Memory B cell (primary cell): ENCODE measurements at places on chromosomes 3 and 15.

GRCh38 chr3:29100292-29100691 is 180.6 kb upstream of the RBMS3 start:
- DNase-seq: no peak

GRCh38 chr3:114144909-114145688 is 33.8 kb downstream of the DRD3 start:
- no peak for DNase-seq

GRCh38 chr15:67941648-67942310 is 101.9 kb upstream of the RNU6-1 start:
- DNase-seq: no peak

DNA sequence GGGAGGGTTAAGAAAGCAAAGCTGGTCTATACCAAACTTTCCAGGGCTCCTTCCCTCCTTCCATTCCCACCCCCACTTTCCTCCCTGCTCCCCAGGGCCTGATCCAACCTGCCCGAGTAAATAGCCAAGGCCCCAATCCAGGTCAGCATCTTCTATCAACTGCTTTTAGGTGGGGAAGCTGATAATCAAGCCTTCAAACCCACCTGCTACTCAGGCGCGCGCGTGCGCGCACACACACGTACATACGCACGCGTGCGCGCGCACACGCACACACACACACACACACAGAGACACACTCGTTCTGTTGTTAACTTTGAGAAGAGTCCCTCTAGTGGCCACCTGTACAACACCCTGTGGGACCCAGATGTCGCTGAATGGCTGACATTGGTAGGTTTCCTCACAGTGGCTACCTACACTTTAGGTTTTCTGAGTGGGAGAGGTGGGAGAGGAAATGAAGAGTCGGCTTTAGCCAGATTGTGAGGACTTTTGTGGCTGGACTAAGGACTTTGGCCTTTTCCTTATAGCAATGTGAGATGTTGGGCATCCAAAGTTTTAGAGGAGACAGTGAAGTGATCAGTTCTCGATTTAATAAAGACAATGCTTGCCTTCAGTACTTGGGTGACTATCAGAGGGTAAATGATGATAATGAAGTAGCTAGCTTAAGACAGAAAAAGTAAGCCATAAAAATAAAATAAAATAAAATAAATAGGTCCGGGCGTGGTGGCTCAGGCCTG is 179.9 kb upstream of the C2CD4B start:
- no peak for DNase-seq

- no peak for DNase-seq
These were observed 378.7 kb upstream of the TGFBR2 start for GRCh38 chr3:30227571-30228301.

DNA sequence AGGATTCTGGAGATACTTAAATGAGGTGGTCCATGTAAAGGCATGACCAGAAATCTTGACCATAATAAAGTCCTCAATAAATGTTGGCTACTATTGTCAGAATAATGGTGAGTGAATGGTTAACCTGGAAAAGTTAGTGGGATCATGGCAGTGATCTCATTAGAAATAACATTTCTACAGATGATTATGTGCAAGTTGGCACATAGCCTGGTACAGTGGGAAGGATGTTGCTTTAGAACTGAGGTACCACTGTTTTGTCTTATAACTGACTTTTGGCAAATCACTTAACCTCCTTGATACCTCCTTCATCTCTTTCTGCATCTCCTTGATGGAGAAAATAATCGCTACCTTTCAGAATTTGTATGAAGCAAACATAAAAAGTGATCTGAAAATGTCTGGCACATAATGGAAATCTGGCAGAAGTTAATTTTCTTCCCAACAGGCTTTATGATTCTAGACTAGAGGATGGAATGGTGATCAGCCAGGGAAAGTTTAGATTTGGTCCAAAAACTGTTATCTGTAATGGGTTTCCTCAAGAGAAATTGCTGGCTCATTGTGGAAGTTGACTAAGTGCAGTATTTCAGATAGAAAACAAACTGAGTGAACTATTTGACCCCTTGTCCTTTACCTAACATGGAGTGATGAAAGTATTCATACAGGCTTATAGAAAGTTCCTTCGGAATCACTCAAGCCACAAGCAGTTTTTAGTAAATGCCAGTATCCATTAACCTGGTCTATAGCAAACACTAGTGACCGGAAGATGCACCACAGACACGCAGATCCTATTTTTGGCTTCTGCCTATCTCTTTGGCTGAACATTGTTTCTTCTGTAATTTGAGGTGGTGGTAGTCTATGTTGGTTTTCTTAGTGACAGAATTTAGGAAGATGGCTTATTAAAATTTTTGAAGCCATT is 449.6 kb upstream of the TGFBR2 start:
- DNase-seq: no peak

- no peak for DNase-seq
These were observed 198.6 kb downstream of the VGLL3 start for GRCh38 chr3:86792316-86792715.

- DNase-seq: no peak
These were observed 1024.9 kb downstream of the TUSC7 start for GRCh38 chr3:117734496-117734895.

DNA sequence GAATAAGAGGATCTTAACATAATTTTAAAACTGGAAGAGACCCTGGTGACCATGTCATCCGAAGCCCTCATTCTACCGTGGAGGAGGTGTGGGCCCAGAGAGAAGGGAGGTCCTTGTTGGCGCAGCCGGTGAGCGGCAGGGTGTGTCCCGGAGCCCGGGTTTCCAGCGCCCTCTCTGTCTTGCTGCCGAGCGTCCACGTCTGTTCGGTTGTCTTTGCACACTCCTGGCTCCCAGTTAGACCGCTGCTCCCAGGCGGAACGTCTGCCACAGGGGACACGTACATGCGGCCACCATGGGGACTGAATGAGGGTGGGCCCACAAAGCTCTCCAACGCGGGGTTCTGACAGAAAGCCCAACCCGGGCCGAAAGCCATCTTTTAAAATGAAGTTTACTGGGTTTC is 6.6 kb upstream of the MUC4 start:
- no peak for DNase-seq

- DNase-seq: no peak
These were observed 1.2 kb downstream of the MEX3B start for GRCh38 chr15:82044373-82045178.

DNA sequence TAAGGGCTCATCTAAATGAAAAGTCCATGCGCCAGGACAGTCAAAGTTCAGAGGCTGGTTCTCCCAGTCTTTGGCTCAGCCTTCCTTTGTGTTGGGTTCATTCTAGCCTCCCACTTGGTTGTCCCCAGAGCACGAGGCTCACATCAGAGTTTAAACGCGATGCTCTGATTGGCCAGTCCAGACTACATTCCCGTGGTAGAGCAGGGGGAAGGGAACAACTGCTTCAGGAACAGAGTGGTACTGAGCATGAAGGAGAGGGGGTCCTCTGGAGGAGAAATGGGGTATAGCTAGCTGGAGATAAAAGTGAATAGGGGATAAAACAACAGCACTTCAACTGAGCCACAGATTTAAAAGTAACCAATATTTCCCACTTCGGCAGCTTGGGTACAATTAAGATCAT is 32.2 kb downstream of the ANAPC13 start:
- DNase-seq: no peak

- no peak for DNase-seq
These were observed 60.1 kb upstream of the DAZL start for GRCh38 chr3:16665282-16665741.

DNA sequence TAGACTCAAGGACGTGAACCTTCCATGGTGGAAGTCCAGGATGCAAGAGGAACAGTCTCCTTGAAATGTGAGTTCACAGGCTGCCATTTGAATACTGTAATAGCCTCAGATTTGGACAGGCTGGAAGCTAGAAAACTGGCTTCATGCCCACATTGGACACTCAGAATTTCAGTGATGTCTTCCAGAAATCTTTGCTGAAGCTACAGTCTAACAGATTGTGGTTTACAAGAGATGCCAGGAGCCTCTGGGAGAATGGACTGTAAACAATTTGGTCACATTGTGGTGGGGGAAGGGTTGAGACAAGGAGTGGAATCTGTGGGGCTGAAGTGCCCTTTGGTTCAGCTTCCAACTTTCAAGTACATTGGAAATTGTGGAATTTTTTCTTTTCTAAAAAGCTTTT is 252.0 kb upstream of the PROK2 start:
- no peak for DNase-seq

- no peak for DNase-seq
These were observed 152.0 kb downstream of the OPA1 start for GRCh38 chr3:193744822-193745684.

DNA sequence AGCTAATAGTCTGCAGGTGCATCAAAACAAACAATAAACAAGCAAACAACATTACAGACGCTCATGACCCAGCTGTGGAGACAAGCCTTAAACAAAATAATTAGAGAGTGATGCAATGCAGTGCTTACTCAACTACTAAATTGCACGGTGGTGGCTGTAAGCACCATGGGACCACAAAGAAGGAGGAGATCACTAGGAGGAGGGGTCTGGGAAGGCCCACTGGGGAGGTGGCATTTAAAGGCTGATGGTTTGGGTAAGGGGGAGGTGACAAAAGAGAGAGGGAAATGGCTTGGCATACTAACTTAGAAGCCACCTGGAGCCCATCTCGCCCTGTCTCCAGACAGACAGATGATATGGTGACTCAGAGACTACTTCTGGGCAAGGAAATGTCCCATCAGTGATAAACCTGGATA is 516.7 kb downstream of the FOXP1 start:
- DNase-seq: no peak

GRCh38 chr3:140225996-140226395 is 291.0 kb downstream of the CLSTN2 start:
- no peak for DNase-seq

DNA sequence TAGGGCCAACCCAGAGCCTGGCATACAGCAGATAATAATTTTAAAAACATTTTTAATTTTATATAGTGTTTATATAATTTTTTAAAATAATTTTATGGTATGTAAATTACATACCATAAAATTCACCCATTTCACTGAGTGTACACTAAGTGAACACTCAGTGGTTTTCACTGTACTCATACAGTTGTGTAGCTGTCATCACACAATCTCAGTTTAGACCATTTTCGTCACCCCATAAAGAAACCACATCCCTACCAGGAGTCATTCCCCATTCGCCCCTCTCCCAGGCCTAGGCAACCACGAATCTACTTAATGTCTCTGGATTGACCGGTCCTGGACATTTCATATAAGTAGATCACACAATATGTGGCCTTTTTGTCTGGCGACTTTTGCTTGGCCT is 10.2 kb downstream of the EEFSEC start:
- no peak for DNase-seq

DNA sequence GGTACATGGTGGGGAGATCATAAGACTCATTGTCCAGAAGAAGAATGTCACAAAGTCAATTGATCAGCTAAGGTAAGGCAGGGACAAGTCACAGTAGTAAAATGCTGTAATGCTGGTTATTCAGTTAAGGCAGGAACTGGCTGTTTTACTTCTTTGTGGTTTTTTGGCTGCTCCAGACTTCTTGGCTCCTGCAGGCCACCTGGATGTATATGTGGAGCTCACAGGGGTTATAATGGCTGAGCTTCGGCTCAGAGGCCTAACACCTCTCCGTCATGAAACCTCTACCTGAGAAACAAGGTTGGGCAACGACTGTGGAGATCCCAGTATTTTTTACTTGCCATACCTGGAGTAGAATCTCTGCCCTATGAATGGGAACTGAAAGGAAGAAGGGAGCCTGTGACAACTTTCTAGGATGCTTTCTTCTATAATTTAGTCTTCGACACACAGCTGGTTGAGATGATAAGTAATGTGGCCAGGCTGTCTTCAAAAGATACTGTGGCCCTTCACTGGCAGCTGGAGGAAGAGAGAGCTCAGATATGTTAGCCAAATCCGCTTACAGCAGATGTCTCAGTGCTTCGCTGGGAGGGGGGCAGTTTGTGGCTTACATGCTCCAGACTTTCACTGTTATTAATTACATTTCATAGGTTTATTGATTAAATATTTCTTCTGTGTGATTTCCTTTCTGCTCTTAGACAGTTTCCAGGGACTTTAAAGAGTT is 887.8 kb downstream of the IGSF11 start:
- no peak for DNase-seq

- no peak for DNase-seq
These were observed 4.1 kb downstream of the FBN1 start for GRCh38 chr15:48641416-48641815.

- no peak for DNase-seq
These were observed 34.8 kb downstream of the NEO1 start for GRCh38 chr15:73087098-73087497.

GRCh38 chr3:56970461-56970879 is 90.0 kb upstream of the SPATA12 start:
- no peak for DNase-seq

DNA sequence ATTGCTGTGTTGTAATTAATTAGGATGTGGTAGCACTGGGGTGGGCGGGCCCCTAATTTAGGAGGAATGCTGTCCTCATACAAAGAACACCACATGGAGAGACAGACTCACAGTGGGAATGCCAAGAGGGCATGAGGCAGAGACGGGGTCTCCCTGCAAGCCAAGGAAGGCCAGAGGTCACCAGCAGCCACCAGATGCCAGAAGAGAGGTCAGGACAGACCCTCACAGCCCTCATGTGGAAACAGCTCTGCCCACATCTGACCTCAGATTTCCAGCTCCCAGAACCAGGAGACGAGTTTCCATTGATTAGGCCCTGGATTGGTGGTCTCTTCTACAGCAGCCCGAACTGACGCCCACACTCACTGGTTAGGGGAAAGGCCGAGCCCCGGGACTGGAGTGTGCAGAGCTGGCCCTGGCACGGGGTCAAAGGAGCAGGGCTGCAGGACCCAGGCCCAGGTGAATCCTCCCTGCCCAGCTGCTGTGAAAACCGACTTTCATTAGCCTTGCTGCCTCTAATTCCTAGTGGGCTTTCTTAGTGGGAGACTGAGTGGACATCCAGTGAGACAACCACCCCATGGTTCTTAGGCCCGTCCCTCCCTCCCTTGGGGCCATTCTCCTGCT is 43.0 kb upstream of the SLC41A3 start:
- DNase-seq: no peak

GRCh38 chr3:126355777-126356372 is 1.3 kb downstream of the KLF15 start:
- no peak for DNase-seq

DNA sequence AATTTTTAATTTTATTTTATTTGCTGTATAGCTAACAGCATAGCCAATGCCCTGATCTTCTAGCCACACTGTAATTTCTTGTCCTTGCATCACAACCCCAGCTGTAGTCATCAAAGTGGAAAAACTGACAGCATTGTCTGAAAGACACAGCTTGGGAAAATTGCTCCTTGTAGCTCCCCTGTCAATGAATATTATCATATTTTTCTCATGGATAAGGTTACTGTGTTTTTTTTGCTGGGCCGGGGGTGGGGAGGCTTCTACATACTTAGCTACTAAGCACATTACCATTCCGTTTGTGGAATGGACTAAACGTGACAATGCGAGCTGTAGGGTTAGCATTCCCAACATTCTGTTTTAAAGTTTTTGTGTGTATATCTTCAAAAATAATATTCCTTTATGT is 381.3 kb downstream of the TIGIT start:
- DNase-seq: no peak
